ENCODE measurements at places on chromosomes 2 and 18. TPM values are rescaled to one million over a fixed set of nuclear protein-coding genes. Genes with fewer than 3 reads are reported as not detected.

DNA sequence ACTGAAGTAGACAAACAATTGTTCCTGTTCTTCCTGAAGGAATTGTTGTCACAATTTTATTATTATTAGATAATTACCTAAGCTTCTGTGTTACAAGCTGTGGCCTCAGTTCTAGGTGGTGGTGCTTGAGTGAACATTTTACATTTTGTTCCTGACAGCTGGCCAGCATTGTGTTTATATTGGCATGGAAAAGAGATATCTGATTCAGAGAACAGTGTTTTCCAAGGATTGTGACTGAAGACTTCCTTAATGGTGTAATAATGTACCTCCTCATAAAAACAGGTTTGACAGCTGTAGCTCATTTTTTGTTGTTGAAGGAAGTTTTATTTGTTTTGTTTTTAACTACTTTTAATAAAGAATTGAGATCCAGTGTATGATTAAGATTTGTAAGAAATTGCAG lies 95.2 kb downstream of the EPB41L5 start:
- H3K4me1 ChIP-seq = peaks cover 21% of the 10 kb centered on the region
- peaks cover 22% of the 10 kb centered on the region for H3K27me3 ChIP-seq
- no peak overlapping the region for H3K27ac ChIP-seq
- peaks cover 3% of the 10 kb centered on the region for H3K36me3 ChIP-seq
- DNase-seq = no peak

Gene FAM237A
- total RNA-seq = not detected

DNA sequence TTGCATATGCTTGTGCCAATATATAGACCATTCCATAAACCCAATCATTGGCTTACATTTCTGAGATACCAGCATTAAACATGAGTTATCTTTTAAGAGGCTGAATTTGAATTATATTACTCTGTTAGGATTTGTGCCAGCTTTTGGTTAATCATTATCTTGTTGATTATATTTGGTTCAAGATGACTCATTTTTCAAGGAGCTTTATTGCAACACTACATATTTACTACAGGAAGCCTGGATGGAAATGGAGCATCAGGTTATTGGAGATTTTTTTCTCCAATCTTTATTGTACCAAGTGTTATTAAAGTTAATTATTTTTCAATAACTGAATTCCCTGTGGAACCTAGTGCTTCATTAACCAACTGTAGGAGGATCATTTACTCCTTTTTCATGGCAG lies 26.4 kb downstream of the EML4 start:
- H3K4me3 ChIP-seq = no peak overlapping the region
- no peaks in the 10 kb centered on the region for H3K27me3 ChIP-seq
- no peak for DNase-seq
- H3K4me1 ChIP-seq = peaks cover 52% of the 10 kb centered on the region

DNA sequence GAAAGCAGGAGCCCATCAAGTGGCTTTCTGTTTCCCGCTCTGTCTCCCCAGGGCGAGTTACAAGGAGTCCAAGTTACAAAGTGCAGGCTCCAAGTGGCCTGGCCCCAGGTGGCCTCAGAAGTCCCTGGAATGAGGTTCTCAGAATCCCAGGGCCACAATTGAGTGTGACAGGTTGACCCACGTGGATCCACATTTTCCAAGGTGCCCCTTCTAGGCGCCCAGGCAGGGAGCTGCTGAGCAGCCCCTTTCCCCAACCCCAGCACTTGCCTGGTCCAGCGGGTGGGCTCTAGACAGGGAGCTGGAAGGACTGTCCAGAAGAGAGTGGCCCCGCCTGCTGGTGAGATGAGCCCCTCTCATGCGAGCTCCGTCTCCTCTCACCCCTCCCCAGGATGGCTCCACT lies 253.4 kb downstream of the CYP26B1 start:
- H3K4me3 ChIP-seq = no peak overlapping the region
- H3K36me3 ChIP-seq = no peaks in the 10 kb centered on the region
- H3K27ac ChIP-seq = no peak overlapping the region
- DNase-seq = peak; percentile 35
- no peaks in the 10 kb centered on the region for H3K27me3 ChIP-seq

GRCh38 chr2:85950743-85951142 lies 62.0 kb upstream of the ST3GAL5 start:
- no peak overlapping the region for H3K4me3 ChIP-seq
- peaks cover 8% of the 10 kb centered on the region for H3K27me3 ChIP-seq
- H3K4me1 ChIP-seq = peaks cover 6% of the 10 kb centered on the region
- peaks cover 1% of the 10 kb centered on the region for H3K36me3 ChIP-seq
- DNase-seq = no peak

DNA sequence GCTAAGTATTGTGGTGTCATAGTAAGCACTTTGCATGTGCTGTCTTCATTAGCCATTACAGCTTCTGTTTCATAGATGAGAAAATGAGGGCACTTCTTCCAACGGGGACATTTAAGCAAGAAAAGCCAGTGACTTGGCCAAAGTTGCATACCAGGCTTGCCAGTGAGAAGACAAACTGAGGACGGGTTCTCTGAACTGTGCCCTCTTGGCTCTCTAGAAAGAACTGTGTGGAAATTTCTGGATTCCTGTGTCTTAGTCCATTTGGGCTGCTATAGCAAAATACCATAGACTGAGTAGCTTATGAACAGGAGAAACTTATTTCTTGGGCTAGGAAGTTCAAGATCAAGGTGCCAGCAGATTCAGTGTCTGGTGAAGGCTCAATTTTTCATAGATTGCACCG lies 13.3 kb downstream of the CTIF start:
- H3K4me3 ChIP-seq = no peak overlapping the region
- H3K36me3 ChIP-seq = no peaks in the 10 kb centered on the region
- DNase-seq = no peak
- no peaks in the 10 kb centered on the region for H3K4me1 ChIP-seq
- H3K27me3 ChIP-seq = peaks cover 5% of the 10 kb centered on the region

DNA sequence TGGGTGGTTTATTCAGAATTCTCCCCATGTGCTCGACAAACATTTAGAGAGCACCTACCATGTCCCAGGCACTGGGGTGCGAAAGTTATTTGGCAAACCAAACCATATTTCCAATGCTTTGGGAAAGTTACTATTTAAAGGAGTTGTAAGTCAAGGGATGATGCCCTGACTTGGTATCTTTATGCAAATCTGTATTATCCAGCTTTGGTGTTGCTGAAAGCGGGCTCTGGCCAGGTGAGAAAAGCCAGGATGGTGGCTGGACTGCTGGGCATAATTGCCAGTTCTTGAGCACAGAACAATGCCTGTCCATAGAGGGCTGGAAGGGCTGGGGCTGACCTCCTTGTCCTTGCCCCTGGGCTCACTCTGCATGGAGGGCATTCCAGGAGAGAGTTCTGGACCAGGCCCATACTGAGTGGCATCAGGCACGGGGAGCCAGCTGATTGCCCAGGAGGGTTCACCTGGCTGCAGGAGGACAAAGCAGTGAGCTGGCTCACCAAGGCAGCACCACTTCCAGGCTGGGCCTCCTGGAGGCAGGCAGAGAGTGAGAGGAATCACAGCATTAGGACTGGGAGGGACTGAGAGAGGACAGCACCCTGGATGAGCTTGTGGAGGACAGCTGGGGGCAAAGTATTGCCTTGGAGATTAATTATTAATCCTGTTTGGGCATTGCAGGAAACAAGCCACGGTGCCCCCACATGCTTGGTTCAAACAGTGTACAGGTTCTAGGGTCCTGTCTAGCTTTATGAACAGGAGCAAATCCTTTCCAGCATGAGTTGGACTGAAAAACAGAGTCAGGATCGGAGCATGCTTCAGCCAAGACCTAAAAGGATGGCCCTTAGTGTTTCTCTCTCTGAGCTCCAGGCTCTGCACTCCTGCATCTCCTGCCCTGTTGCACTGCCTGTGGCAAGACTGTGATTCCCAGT lies 7.1 kb downstream of the KHK start:
- H3K36me3 ChIP-seq = no peaks in the 10 kb centered on the region
- no peak overlapping the region for H3K27ac ChIP-seq
- H3K4me1 ChIP-seq = peaks cover 18% of the 10 kb centered on the region
- no peaks in the 10 kb centered on the region for H3K27me3 ChIP-seq
- no peak for DNase-seq

Gene METAP1D
- total RNA-seq = 5.0 TPM

Gene SCN3A
- not detected for total RNA-seq

DNA sequence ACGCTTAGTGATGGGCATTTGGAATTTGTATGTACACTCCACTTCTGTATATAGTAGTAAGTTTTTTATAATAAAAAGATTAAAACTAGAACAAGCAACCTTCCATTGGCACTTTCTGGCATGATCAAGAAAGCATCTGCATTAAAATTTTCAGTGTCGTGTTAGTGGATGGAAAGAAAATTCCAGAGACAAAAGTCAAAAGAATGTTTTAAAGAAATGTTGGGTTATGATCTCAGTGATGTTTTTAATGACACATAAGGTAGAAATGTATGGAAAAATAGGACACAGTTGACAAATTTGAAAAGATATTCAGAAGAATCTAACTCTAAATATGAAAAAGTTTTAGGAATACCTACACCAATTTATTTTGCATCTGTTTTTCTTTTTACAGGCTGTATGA lies 126.1 kb upstream of the FAM117B start:
- H3K27ac ChIP-seq = no peak overlapping the region
- H3K4me3 ChIP-seq = no peak overlapping the region
- H3K36me3 ChIP-seq = no peaks in the 10 kb centered on the region
- H3K27me3 ChIP-seq = no peaks in the 10 kb centered on the region
- no peak for DNase-seq
- no peaks in the 10 kb centered on the region for H3K4me1 ChIP-seq

DNA sequence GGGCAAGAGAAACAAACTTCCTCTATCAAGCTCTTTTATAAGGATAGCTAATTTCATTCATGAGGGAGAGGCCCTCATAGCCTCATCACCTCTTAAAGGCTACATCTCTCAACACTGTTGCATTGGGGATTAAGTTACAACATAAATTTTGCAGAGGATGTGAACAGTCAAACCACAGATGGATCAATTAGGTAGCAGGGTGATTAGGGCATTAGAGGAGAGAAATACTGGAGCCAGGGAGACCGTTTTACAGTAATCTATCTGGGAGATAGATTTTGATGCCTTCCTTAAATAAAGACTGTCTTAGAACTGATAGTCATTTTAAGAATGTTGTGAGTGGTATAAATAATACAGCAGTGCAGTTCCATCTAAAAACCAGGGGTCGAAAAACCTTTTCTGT lies 258.9 kb downstream of the DCC start:
- DNase-seq = no peak
- H3K4me1 ChIP-seq = no peaks in the 10 kb centered on the region
- no peaks in the 10 kb centered on the region for H3K27me3 ChIP-seq
- H3K36me3 ChIP-seq = no peaks in the 10 kb centered on the region
- H3K27ac ChIP-seq = no peak overlapping the region

Gene TSPYL6
- total RNA-seq = not detected

DNA sequence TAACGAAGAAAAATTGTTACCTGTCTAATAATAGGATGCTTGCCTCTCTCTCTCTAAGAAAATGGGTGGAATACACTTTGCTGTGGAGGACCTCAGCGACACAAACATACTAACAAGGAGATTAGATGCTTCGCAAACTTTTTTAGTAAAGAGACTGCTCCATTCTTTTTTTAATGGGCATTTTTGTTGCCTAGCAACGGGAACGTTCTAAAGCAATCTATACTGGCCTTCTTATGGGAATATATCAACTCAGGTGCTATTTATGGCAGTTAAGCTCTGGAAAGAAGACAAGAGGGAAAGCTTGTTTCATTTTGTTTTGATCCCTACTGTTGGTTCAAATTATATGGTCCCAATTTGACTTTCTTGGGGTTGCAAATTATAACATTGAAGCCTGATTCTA lies 86.8 kb upstream of the CBLN2 start:
- H3K4me1 ChIP-seq = no peaks in the 10 kb centered on the region
- no peak overlapping the region for H3K27ac ChIP-seq
- H3K4me3 ChIP-seq = no peak overlapping the region

DNA sequence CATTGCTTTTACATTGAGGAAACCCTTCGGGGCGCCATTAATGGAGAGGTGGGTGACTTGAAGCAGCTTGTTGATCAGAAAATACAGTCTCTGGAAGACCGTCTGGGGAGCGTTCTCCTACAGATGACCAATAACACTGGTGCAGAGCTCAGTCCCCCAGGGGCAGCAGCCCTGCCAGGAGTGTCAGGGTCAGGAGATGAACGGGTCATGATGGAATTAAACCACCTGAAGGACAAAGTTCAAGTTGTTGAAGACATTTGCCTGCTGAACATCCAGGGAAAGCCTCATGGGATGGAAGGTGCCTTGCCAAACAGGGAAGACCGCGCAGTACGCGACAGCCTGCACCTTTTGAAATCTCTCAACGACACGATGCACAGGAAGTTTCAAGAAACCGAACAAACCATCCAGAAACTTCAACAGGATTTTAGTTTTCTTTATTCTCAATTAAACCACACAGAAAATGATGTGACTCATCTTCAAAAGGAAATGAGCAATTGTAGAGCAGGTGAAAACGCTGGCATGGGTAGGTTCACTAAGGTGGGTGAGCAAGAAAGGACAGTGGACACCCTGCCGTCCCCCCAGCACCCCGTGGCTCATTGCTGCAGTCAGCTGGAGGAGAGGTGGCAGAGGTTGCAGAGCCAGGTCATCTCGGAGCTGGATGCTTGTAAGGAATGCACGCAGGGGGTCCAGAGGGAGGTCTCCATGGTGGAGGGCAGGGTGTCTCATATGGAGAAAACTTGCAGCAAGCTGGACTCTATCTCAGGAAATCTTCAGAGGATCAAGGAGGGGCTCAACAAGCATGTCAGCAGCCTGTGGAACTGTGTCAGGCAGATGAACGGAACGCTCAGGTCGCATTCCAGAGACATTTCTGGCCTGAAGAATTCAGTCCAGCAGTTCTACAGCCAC lies 45.0 kb downstream of the EMILIN2 start:
- H3K4me1 ChIP-seq = peaks cover 31% of the 10 kb centered on the region
- H3K36me3 ChIP-seq = peaks cover 25% of the 10 kb centered on the region
- H3K27me3 ChIP-seq = no peaks in the 10 kb centered on the region
- peak overlapping the region; percentile 46 for H3K27ac ChIP-seq
- H3K4me3 ChIP-seq = peak overlapping the region; percentile 74

GRCh38 chr18:34223164-34223892 lies 1.4 kb downstream of the NOL4 start:
- no peak overlapping the region for H3K4me3 ChIP-seq
- no peaks in the 10 kb centered on the region for H3K36me3 ChIP-seq
- no peaks in the 10 kb centered on the region for H3K4me1 ChIP-seq

DNA sequence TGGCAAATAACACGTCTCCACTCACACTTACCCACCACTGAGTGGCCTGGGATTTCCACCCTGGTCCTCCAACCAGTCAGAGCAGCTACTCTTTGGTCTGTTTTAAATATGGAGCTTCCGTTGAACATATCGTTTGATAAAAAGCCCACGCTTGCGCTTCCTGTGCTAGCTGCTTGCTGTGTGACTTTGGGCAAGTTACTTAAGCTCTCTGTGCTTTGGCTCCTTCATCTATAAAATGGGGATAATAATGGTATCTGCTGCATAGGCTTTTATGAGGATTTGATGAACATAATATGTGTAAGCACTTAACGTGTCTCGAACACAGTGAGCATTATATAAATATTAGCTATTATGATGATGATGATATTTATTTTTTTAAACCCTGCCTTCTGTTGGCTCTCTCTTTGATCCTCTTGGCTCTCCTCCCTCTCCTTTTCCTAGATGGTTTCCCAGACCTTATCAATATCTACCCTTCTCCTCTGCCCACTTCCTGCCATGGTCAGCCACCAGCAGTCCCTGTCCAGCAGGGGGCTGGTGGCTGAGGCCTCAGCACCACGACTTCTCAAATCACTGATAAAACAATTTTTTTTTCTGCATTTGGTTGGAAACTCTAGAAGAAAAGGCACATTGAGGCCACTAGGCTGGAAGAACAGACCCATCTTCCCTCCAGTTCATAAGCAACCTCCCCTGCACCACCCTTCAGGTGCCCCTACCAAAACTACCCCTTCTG lies 191.9 kb downstream of the LOXHD1 start:
- peaks cover 10% of the 10 kb centered on the region for H3K27me3 ChIP-seq
- H3K4me3 ChIP-seq = no peak overlapping the region
- no peak overlapping the region for H3K27ac ChIP-seq
- no peaks in the 10 kb centered on the region for H3K4me1 ChIP-seq

Measured in activated CD4-positive, alpha-beta T cell treated with anti-CD3 and anti-CD28 coated beads, Interleukin-2, amount 10 ng/mL, durations not matched to agents 24 days and 14 days (primary cell).